ENCODE measurements at places on chromosomes 16 and 17.

DNA sequence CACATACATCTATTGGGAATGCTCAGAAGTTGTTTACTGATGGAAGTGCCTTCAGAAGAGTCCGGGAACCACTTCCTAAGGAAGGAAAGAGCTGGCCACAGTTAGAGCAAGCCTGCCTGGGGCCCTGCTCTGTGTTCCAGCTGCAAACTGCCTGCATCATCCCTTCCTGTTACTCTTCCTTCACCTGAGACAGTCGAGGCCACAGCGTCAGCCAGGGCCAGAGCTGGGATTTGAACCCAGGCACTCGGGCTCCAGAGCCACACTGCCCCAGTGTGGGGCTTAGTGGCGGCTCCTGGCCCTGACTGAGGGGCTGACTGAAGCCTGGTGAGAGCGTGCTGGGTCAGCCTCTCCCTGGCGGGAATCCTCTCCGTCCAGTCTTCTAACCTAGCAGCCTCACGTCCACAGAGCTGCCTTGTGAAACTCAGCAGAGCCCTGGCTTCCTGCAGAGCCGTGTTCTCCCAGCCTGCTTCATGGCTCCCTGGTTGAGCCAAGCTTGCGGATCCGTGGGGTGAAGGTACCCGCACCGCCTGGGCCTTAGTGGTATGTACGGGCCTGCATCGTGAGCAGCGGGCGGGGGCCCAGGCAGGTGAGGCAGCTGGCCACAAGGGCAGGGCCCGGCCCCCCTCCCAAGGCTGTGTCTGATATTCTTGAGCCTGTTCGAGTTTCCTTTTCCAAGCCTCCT, 4.6 kb upstream of the C17orf99 start:
- no peak for DNase-seq

- DNase-seq, result no peak
These were observed at the start of gene FBXO39 for GRCh38 chr17:6775871-6776405. Gene FBXO39, plus strand, starts transcription at chr17:6776215. Its CDS starts 3,654 bp downstream, at chr17:6779869.

- peak; percentile 78 for DNase-seq
These were observed 38.5 kb downstream of the TBC1D16 start for GRCh38 chr17:79997011-79997660.

- DNase-seq, result no peak
These were observed 31.5 kb upstream of the APOH start for GRCh38 chr17:66260688-66261087.

GRCh38 chr17:13508896-13509295, 92.8 kb downstream of the HS3ST3A1 start:
- no peak for DNase-seq

- DNase-seq, result no peak
These were observed 88.8 kb downstream of the ZDHHC7 start for GRCh38 chr16:84922351-84923120.

- DNase-seq, result peak; percentile 87
These were observed 5.8 kb downstream of the ITGAM start for GRCh38 chr16:31265329-31266245.

DNA sequence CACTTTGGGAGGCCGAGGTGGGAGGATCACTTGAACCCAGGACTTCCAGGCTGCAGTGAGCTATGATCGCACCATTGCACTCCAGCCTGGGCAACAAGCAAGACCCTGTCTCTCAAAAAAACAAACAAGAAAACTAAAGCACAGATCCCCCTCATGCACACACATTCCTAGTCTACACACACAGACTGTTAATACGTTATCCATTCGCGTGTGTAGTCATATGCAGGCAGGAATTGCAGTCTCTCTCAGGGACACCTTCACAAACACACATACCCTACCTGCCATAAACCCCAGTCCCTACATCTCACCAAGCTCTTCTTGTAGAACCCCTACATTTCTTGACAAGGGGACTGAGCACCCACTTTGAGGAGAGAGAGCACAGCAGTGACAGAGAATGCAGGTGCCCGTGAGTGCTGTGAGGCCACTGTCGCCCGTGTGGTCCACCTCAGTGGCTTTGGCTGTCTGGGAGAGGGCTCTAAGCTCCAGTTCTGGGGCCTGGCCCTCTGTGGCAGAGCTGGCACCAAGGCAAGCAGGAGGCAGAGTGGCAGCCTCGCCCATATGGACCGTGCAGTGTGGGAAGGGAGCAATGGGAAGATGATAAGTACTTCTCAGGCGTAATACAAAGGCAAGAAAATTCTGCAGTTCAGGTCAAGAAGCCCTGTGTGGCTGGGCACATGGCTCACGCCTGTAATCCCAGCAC, 59.0 kb upstream of the RPH3AL start:
- DNase-seq, result no peak

GRCh38 chr16:49095539-49095938, 186.1 kb downstream of the CBLN1 start:
- no peak for DNase-seq

DNA sequence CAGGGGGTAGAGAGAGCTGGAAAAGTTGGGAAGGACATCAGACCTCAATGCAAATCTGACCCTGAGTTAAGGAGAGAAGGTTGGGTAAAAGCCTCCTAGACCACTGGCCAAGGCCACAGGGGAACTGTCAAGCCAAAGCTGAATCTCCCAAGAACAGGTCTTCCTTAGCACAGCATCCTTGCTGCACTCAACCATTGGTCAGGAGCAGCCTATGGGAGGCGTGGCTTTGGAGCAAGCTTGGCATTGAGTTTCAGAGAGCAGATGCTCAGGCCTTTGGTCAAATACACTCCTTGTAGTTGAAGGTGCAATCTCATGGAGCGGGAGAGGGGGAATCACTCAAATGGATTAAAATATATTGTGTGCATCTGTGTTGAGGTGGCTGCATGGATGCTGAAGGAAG, 21.8 kb downstream of the SOX9 start:
- DNase-seq, result no peak

DNA sequence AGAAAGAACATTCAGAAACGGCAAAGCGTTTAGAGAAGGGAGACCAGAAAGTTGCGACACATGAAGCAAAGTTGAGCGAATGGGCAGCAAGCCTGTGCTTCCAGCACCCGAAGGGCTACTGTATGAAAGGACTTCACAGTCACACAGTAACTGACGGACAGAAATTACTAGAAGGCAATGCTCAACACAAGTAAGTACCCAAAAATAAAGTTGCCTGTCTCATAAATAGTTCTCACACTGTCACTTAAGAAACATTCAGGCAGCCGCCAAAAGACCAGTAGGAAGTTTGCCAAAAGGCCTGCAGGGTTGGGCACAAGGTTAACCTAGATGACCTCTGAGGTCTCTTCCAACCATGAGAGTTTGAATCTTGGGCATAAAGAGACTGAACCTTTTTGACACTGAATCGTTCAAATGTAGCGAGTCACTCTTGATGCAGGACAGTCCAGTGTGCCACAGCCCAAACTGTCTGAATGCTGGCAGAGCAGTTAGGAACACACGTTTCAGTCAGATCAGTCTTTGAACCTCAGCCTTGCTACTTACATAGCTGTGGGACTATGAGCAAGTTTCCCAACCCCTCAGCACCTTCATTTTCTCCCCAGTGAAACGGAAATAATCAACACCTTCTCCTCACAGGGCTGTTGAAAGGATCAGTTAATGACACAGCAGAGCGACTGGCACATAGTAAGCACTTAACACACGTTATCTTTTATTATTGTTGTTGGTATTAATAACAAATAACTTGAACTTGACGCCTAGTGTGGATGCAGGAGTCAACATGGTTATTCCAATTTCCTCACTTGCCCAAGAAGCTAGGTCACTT, 10.4 kb downstream of the NCBP3 start:
- DNase-seq, result no peak

- DNase-seq, result no peak
These were observed 439 bp downstream of the TRIM25 start for GRCh38 chr17:56913353-56913866.

GRCh38 chr16:4052801-4053293, 63.4 kb downstream of the ADCY9 start:
- peak; percentile 33 for DNase-seq

DNA sequence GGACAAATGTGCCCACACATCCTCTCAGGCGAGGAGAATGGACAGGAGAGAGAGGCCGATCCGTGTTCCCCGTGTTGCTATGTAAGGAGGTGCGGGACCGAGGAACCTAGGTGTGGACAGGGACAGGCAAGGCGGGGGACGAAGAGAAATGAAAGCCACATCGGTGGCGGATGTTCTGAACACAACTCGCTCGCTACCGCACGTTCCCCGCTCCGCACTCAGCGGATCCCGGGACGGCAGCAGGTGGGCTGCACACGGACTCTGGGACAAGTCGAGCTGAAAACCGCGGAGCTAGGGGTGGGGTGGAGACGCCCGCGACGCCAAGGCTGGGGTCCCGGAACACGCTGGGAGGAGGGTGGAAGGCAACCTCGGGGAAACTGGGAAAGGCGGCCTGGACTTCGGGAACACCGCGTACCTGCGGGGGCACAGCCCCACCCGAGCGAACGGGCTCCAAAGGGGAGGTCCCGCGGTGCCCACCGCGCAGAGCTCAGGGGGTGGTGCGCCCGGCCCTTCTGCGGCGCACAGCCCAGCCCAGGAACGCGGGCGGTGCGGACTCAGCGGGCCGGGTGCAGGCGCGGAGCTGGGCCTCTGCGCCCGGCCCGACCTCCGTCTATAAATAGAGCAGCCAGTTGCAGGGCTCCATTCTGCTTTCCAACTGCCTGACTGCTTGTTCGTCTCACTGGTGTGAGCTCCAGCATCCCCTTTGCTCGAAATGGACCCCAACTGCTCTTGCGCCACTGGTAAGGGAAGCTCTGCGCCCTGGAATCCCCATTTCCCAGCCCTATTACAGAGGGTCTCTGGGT, at the start of gene MT1E:
MT1E (plus strand) TSS at position 642 of the 803 bp plus-strand sequence; CDS start at position 713, 71 bp downstream.
- peak; percentile 88 for DNase-seq

- DNase-seq, result no peak
These were observed 87.7 kb downstream of the C16orf95 start for GRCh38 chr16:87229230-87230188.

DNA sequence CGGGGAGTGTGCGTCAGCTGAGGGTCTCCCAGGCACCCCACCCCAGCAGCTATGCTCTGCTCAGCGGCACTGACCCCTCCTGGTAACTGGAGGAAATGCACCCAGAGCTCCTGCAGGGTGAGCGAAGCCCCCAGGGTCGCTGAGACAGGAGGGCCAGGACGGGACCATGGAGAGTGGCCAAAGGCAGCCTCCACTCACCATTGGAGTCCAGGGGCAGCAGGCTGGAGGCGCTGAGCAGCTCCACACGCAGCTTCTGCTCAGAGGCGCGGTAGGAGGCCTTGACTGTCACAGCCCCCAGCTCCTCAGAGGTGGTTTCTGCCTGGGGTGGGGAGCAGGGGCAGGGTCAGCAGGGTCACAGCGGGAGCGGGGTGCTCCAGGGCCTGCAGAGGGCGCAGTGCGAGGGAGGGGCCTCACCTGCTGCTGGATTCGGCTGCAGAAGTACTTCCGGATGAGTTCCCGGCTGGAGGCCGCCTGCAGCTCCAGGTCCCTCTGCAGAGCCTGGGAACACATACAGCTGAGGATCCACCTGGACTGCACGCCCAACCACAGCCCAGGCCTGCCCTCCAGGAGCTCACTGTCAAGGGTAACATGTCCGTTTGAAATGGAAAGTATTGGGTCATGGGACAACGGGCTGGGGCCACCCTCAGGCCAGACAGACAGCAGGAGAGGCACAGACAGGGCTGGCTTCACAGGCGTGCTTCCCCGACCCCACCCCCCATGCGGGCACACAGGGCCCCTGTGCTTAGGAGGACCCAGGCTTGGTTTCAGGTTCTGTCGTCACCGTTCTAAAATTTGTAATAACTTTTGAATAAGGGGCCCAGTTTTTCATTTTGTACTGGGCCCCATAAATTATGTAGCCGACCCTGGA, 13.8 kb downstream of the UNC13D start:
- peak; percentile 74 for DNase-seq

DNA sequence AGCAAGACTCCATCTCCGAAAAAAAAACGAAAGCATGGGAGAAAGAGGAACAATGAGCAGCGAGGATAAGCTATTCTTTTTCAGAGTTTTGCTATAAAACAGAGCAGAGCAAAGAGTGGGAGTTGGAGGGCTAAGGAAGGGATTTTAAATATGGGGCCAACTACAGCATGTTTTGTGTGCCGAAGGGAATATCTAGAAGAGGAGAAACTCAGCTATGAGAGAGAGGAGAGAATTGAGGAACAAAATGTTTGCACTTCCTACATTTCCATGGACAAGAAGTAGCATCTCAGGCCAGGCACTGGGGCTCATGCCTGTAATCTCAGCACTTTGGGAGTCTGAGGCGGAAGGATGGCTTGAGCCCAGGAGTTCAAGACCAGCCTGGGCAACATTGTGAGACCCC, 13.1 kb upstream of the GRB2 start:
- no peak for DNase-seq

- no peak for DNase-seq
These were observed 353.1 kb downstream of the FOXL1 start for GRCh38 chr16:86931410-86931941.

GRCh38 chr16:83393196-83393981, 414.4 kb upstream of the HSBP1 start:
- DNase-seq, result no peak

GRCh38 chr16:30166202-30166902, 17.1 kb upstream of the CORO1A start:
- no peak for DNase-seq

DNA sequence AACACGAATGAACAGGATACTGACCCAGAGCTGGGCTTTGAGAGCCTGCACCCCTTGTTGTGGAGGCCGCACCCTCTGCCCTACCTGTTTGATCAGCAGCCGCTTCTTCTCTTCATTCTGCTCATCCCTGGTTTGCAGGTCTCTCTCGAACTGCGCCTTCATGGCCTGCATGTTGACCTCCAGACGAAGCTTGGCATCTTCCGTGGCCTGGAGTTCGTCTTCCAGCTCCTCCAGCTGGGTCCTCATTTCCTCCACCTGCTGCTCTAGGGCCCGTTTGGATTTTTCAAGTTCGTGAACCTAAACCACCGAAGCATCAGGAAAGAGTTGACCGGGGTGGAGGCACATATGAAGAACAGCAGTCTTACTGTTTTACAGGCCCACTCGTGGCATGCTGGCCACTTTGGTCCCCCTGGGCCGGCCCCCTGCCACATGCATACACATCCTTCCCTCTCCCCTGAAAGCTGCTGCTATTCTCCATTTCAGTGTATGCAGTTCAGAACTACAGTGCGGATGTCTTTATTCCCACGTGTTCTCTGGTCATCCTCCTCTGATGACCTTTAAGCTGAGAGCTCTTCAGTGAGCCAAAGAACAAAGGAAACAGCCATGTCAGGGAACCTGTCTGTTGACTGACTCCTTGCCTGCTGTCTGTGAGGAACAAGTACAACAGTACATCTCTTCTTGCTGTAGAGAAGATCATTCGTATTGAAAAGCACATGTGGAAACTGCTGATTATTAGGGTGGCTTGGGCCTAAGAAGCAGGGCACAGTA, 54.8 kb downstream of the NDEL1 start:
- DNase-seq, result no peak

DNA sequence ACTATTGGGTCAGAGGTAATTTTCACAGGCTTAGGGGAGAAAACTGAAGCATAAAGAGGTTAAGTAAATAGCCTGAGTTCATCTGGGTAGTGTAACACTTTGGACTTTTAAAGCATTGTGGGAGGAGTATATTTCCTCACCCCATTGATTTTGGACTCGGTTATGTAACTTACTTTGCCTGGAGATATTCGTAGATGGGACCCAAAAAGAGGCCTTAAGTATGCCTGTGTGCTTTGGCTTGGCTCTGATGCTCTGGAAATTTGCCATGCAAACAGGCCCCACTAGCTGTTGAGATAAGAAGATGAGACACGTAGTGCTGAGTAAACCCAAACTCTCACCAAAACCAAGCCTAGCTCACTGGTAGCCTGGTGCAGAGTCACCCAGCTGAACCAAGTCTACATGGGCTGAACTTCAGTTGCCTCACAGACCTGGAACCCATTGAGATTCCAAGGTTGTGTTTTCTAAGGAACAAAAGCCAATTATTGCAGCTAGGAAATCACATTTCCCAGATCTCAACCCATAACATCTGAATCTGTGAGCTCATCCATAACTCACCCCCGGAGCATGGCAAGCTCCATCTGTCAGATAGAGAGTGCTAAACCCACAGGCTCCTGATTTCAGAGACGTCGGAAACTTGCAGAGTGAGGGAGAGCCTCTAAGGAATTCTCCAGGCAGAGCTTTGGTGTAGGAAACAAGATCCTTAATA, 536.0 kb upstream of the C16orf82 start:
- no peak for DNase-seq

Measured in activated CD8-positive, alpha-beta memory T cell treated with anti-CD3 and anti-CD28 coated beads, Interleukin-2, amount 50 U/mL, for 48 hours (primary cell).